Omental fat pad (tissue), 4 donors: ENCODE measurements at places on chromosomes 3 and 15. TPM values are rescaled to one million over a fixed set of nuclear protein-coding genes. Genes with fewer than 3 reads are reported as not detected.

The CDC25A gene
- total RNA-seq = 2.9 TPM

The KBTBD13 gene
- not detected for total RNA-seq

The FSIP1 gene
- 0.48 TPM for total RNA-seq

The LYZL4 gene
- not detected for total RNA-seq

The MESP1 gene
- total RNA-seq = 6.6 TPM

The GOLGA8T gene
- total RNA-seq = not detected
